ENCODE measurements at places on chromosomes 2 and 18.

DNA sequence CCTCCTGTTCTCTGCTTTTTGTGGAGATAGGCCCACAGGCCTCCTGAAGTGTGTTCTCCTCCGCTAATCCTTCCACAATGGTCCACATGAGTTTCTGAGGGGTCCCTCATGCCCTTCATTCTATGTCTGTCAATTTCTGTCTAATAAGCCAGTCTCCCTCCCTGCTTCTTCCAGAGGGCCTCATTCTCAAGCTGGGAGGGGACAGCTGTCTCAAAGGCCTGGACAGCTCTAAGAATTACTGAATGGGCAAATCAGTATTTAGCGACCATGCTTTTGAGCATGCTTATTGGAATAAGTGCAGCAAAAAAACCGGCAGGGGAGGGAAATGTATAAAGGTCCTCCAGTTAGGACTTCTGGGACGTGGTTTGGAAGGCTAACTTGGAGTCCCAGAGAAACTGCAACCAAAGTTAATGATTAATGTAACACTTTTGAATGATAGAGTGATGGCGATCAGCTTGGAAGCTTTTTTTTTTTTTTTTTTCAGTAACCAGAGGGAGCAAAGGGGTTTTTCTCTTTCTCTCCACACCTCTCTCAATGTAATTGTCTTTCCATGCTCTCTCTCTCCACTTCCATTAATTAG, 890.7 kb upstream of the POU3F3 start:
- DNase-seq, result no peak

GRCh38 chr2:8176887-8177286, 505.0 kb upstream of the ID2 start:
- no peak for DNase-seq

- no peak for DNase-seq
Observed at GRCh38 chr2:172467382-172467781, 40.0 kb downstream of the ITGA6 start.

GRCh38 chr2:200422071-200422470, 87.8 kb downstream of the KCTD18 start:
- DNase-seq, result no peak

- no peak for DNase-seq
Observed at GRCh38 chr2:235709124-235709813, 215.4 kb downstream of the AGAP1 start.

GRCh38 chr18:48099481-48100164, 169.2 kb upstream of the SMAD2 start:
- no peak for DNase-seq

DNA sequence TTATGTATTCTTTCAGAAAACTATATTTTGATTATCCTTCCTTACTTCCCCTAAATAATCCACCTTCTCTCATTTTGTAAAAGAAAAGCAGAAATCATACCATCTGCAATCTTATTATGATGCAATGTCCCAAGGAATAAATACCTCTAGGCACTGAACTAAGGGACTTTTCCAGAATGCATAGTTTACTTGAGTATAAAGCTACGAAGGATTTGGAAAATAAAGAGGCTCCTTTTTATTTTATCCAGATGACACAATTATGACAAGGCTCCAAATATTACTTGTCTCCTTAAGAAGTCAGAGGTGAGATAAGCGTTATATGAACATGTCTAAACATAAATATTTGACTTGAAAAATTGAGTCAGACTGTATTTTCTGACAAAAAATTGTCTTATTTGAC, 72.1 kb downstream of the COL3A1 start:
- DNase-seq, result no peak

DNA sequence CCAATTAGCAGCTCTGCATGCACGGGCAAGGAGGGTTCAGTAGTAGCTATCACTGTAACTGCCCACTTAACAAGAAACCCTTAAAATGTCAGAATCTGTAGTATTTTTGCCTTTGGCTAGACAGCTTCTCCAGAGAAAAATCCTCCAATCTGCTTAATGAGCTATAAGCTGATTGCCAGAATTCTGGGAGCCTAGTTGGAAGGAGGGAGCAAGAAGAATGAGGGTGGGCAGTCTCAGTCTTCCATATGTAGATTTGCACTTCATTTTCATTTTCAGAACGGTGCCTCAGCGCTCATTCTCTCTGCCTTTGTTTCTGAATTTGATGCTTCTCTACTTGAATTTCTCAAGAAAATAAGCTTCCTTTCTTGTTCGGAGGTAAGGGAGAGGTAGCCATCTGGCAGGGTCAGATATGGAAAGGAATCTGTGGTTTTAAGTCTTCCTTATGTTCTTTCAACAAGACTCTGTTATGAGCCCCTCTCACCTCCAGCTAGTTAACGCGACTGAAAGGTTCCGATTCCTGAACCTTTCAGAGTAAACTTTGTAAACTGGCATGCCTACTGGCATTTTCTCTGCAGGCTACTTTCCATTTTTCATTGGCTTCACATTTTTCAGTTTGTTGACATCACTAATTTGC, 53.5 kb downstream of the HNRNPLL start:
- no peak for DNase-seq

DNA sequence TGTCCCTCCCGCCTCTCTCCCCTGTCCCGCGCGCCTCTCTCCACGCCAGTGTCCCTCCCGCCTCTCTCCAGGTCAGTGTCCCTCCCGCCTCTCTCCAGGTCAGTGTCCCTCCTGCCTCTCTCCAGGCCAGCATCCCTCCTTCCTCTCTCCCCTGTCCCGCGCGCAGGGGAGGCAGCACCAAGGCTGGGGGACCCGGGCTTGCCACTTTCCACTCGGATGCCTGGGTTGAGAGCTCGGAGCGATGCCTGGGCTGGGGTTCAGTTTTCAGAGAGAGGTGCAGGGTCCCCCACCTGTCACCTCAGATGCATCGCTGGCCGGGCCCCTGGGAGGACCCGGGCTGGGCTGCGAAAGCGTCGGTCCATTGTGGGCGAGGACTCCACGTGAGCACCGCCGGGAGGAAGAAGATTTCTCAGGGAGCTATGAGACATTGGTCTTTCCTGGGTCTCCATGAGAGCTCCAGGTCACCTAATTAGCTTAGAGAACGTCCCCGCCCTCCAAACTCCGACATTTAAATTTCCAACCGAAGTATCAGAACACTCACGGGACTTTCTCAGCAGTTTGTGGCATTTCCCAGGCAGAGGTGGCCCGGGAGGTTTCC, 2.1 kb downstream of the FBLN7 start:
- no peak for DNase-seq

Measured in GM10248 (cell line).